ENCODE measurements at places on chromosomes 12 and 14.

DNA sequence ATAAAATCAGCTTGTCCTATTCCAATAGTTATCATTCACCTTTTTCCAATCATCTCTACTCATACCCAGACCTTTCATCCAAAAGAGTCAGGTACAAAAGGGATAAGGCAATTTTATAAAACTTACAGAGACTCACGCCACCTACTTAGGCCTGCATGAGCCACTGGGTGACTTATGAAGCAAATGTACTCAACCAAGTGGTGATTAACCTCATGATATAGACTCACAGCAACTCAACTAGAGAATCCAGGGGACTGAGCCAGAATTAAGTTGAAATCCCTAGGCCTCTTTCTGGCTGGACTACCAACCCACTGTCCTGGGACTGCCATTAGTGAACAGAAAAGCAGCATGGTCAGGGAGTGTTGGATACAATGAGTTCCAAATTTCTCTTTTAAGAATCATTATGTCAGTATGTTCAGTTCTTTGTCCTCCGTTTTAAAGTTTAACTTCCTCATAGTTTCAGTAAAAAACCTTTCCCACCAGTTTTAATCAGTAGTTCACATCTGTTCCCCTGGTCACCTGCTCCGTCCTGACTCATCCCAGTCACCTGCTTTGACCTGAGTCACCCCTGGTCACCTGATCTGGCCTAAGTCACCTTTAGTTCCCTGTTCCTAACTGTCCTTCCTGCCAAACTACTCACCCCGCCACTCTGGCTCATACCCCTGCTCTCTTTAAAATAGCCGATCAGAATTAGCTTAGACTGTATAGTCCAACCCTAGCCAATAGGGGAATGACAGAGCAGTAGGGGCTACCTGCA lies 36.8 kb downstream of the SPTSSA start:
- DNase-seq: peak; percentile 43

DNA sequence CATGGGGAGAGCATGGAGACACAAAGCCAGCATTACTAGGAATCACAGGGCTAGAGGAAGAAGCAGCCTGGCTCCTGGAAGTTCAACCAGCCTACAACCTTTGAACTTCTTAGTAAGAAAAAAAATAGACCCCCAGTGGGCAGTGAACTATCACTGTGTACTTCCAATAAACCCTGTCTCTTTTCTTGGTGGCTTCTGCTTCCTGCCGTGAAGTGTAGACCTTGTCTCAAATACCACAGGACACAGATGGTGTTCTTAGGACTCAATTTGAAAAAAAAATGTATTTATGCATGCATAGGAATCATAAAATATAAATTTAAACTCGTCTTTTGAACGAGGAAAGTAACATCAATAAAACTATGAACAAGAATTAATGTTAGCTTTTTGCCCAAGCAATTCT lies 3.6 kb upstream of the PTGER2 start:
- DNase-seq: no peak

- no peak for DNase-seq
Observed at GRCh38 chr12:1811948-1812291, 8.4 kb upstream of the LRTM2 start.

- DNase-seq: no peak
Observed at GRCh38 chr12:1719139-1719538, 28.3 kb downstream of the ADIPOR2 start.

GRCh38 chr14:32727832-32728231 lies 210.8 kb upstream of the NPAS3 start:
- DNase-seq: no peak

DNA sequence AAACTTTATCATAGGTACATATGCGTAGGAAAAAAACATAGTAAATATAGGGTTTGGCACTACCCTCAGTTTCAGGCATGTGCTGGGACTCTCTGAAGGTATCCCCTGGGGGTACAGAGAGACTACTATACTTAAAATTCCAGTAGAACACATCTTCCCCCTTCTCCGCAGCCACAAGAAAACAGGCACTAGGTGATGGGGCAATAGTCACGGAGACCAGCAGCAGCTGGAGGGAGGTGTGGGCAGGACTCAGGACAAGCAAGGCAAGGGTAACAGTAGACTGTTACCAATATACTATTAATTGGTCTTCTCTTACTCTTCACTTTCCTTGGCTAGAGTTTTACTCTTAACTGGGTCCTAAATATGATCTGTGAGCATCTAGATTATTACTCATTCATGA lies 4.6 kb upstream of the PAPOLA start:
- no peak for DNase-seq

DNA sequence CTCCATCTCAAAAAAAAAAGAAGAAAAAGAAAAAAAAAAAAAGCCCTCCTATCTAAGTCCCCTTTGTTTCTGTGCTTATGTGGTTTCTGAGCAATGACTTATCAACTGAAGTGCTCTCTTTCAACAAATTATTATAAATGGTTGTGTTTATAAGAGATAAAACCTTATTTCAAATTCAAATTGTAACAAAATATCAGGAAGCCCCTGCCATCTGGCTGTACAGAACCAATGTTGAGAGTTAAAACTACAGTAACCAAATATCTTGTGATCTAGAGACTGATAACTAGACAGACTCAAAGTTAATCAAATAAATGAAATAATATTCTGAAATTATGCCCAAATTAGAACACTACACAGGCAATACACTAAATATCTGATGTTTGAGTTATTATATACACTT lies 143.0 kb upstream of the CPNE8 start:
- no peak for DNase-seq

DNA sequence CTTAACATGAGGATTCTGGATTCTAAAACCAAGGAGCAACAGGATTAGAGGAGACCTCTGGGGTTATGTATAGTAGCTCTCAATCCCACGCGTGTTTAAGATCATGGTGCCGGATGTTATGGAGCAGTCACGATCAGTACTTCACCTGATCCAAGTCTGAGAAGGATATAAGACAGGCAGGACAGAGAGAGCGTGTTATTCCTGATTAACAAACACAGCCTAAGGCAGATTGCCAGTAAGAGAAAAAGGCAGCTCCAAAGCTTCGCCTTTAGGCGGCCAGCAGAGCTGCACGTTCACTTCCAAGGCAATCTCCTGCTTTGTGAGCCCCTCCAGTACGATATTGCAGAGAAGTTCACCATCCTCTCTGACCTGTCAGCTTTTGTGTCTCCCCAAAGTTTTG lies 5.5 kb downstream of the SETD3 start:
- peak; percentile 30 for DNase-seq

DNA sequence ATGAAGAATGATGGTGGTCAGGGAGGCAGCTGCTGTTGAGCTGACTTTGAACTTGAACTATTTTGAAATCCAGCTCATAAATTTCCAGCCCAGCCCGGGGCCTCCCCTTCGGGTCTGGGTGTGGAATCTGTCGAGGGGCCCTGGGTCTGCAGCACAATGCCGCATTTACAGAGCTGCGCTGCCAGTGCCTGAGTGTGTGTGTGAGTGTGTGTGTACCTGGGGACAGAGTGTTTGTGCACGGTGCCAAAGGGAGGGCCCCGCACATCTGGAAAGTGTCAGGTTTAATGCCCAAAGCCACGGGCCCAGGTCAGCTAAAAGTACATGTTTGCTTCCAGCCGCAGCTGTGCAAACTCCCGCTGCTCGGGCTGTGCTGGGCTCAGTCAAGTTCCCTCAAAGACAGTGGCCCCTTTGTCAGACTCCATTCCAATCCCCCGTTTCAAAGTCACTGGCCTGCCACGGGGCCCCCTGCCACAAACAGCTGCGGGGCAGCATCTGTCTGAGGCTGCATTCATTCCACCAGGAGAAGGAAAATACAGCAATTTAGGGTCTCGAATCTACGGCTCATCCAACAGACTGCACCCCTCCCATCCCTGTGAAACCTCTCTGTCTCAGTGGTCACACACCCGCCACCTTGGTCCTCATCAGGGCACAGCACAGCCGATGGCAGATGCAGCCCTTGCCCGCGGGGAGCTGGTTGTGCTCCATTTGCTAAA lies 16.3 kb upstream of the RFLNA start:
- DNase-seq: peak; percentile 55

- no peak for DNase-seq
Observed at GRCh38 chr12:91871751-91872150, 273.9 kb downstream of the BTG1 start.

DNA sequence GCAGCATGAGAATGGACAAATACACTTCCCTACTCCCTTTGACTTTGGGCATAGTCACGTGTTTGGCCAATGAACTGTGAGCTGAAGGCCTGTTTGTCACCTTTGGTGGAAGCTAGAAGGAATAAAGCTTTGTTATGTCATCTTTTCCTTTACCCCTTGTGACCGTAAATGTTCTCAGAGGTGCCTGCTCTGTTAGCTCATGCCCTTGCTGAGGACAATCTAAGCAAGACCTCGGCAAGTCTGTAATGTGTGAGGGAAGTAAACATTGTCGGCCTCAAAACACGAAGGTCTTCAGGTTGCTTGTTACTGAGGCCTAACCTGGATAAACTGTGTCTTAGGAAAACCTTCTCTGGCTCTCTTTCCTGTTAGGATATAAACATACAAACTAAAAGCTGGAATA lies 354.2 kb downstream of the TMEM132D start:
- no peak for DNase-seq

- no peak for DNase-seq
Observed at GRCh38 chr14:61409782-61410181, 88.4 kb downstream of the PRKCH start.

GRCh38 chr12:54558311-54558710 lies 8.9 kb downstream of the PDE1B start:
- DNase-seq: no peak

GRCh38 chr12:106086696-106087095 lies 52.1 kb downstream of the NUAK1 start:
- DNase-seq: no peak

DNA sequence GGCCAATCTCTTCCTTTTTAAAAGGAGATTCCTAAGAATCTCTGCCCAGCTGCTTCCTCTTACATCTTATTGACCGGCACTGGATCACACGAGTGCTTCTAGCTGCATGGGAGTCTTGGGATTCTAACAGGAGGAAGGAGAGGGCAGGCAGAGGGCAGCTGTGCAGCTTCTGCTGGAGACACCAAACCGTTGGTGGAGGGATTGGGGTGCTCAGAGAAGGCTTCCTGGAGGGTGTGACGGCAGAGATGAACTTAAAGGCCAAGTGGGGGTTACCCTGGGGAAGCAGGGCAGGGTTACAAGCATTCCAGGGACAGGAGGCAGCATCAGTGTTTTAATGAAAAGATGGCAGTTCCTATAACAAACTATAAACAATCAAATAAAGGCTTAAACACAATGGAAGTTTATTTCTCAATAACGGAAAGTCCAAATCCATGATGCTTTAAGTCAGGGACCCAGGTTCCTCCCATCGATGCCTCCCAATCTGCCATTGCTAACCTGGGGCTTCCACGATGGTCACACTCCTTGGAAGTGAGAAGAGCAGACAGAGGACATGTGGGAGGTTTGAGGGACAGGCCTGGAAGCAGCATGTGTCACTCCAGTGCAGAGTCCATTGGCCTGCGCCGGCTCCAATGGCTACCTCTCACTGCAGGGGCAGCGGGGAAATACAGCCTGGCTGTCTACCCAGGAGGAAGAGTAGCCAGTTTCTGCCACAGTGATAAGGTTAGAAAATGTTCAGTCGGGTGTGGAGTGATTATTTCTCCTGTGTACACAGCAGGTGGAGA lies 53.1 kb upstream of the DDX11 start:
- no peak for DNase-seq

- DNase-seq: no peak
Observed at GRCh38 chr12:22234561-22234960, 99.9 kb downstream of the ST8SIA1 start.

GRCh38 chr12:93759512-93760081 lies 82.4 kb downstream of the CRADD start:
- DNase-seq: no peak

DNA sequence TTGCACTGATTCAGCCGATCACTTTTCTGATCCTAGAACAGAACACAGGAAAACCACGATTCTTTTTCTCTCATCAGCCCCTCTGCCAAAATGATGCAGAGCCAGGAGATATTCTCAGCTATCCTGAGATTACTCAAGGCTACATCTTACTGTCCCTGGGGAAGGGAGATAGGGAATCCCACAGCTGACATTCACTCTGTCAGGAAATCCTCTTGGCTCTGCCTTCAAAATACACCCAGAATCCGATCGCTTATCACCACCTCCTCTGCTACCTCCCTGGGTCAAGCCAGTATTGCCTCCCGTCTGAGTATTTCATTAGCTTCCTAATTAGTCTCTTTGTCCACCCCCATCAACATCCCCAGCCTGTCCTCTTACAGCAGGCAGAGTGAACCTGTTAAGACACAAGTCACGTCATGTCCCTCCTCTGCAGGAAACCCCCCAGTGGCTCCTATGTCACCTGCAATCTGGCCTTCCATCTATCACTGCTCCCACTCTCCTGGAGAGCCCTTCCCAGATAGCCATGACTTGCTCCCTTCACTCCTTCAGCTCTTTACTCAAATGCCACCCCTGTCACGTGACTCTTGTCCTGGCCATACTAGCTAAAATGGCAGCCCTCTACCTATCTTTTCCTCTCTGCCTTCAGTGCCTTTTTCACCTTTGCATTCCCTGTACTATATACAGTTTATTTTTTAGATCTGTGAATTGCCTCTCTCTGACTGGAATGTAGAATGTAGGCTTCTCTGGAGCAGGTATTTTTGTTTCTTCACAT lies 70.3 kb downstream of the GALNT4 start:
- no peak for DNase-seq

DNA sequence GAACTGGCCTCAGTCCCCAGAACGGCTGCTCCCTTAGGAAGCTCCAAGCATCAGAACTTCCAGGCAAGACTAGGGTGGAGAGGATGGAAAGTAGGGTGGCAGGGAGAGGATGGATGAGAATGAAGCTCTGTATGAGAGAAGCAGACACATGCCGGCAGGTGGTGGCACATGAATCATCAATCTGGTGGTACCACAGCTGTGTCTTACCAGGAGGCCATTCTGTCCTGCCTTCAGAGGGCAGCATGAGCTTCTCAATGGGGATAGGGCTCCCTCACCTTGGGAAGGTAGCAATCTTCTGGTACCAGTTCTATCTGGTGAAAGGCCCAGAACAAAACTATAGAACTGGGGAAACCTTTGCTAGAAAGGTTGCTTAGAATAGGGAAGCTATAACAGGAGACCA lies 55.4 kb upstream of the PYGL start:
- DNase-seq: no peak

DNA sequence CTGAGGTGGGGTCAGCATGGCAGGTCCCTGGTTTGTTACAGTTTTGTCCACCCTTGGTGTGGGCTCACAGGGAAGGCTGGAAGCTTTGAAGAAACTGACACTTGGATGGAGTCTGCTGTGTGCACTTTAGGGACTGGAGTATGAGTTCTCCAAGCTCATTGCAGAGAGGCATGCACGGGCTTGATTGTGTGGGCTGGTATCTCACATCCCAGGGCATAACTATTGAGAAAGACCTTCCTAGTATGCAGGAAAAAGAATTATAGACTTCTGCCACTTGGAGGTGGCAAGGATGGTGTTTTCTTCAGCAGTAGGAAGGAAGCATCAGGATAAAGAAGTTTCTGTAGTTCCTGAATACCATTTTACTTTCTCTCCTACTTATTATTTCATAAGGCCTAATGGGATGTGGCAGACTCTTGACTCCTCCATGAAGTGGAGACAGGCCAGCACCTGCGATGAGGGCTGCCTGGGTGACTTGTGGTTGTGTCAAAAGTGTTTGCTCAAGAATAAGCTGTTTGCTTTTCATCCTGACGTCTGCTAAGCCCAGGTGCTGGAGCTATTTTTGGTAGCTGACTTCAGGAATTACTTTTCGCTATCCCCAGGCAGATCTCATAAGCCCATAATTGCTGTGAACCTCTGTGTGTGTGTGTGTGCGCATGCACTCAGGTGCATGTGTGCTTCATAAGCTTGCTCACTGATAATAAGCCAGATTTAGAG lies 125.8 kb downstream of the KTN1 start:
- peak; percentile 71 for DNase-seq
